Stimulated activated naive CD4-positive, alpha-beta T cell (primary cell): ENCODE measurements at places on chromosomes 11 and 22.

- no peak for DNase-seq
These were observed 55.3 kb downstream of the LRRC4C start for GRCh38 chr11:41404109-41404508.

GRCh38 chr11:2202071-2202899, 30.7 kb upstream of the TH start:
- no peak for DNase-seq

GRCh38 chr11:129658526-129658867, 157.2 kb upstream of the TMEM45B start:
- DNase-seq = no peak

GRCh38 chr22:25182131-25183110, 17.2 kb upstream of the CRYBB3 start:
- no peak for DNase-seq

DNA sequence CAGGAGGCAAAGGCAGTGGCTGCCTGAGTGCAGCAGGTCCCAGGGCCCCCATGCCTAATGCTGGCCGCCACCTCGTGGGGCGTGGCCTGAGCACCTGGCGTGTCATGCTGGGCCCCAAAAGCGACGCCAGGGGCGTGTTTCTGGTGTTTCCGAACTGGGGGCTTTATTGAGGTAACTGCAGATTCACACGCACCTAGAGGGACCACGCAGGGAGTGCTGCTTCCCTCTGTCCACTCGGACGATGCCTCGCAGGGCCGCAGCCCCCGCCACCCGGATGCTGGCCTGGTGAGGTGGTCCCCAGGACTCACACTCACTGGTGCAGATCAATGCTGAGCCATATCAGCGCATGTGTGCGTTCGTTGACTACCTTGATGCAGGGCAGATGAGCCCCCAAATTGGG, 736.2 kb downstream of the BRD1 start:
- DNase-seq = no peak

- no peak for DNase-seq
These were observed 39.0 kb downstream of the CWC15 start for GRCh38 chr11:94934362-94934761.

GRCh38 chr22:33757802-33758483, 162.3 kb downstream of the LARGE1 start:
- no peak for DNase-seq

DNA sequence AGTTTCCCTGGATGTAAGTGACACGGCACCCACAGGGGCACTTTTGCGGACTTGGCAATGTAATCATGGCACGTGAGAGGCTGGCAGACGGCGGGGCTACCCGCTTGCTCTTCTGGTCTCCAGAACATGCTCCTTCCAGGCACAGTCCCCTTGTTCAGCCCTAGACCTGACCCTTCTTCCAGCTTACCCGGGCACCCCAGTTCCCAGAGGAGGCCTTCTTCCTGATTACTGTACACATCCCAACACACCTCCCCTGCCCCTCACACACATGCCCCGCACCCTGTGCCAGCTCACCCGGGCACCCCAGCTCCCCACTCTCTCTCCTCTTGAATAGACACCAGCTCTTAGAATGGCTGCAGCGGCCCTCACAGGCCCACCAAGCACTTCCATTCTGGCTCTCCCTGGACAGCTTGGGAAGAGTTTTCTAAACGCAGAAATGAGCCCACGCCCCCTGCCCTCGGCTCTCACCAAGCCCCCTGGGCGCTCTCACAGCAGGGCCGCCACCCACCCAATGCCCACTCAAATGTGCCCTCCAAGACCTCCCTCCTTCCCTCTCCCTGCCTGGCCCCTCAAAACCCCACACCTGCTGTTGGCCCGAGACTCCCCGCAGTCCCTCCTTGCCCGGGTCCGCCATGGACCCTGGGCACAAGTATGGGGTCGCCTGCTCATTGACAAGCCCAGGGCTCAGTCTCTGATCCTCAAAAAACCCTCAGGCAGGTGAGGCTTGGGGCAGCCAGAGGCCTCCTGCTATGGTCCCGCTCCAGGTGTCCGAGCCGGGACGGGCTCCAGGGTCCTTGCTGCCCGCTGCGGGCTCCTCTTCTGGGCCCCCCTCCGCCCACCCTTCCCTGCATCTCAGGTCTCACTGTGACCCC, 88.5 kb downstream of the WNT7B start:
- DNase-seq = no peak

DNA sequence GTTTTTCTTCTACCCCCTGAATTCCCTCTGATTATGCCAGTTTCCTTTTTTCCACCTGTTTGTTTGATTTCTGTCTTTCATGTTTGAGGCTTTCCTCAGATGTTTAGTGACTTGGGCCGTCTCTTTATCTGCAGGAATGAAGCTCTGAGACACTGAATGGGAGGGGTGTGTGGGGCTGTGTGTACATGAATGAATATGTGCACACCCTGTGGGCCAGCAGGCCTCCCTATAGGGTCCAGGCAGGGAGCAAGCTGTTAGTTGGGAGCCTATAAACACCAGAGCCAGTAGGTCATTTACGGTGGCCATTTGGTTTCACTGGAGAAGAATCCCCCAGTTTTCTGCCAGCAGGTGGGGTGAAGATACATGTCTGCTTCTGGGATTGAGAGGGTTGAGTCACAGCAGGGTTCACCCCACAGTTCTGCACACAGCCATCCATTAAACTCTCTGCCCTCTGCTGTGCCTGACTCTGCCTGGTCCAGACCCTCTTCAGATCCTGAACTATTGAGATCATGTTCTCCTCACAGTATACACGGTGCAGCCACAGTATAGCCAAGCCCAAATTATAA, 34.8 kb downstream of the BARX2 start:
- no peak for DNase-seq

- DNase-seq = no peak
These were observed 71.7 kb downstream of the C22orf31 start for GRCh38 chr22:28989912-28990311.

- DNase-seq = no peak
These were observed 37.6 kb downstream of the LIF start for GRCh38 chr22:30208631-30209603.

DNA sequence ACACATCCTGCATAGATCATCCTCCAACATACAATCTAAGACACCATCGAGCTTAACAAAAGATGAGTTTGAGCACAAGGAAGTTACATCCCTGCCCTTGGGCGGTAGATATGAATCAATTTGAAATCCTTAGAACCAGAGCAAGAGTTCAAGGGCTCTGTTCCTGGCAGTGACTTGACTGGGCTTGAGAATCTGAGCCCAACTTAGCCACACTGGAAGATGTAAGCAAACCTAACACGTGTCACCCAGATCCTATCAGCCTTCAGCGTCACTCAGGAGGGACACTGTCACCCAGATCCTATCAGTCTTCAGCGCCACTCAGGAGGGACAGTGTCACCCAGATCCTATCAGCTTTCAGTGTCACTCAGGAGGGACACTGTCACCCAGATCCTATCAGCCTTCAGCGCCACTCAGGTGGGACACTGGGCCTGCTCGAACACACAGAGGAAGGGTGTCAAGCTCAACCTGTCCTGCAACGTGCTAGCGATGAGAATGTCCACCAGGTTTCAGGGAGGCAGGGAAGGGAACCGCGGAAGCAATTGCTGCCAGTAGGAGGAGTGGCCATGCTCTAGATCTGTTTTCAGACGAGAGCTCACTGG, 32.8 kb upstream of the CTSD start:
- no peak for DNase-seq

DNA sequence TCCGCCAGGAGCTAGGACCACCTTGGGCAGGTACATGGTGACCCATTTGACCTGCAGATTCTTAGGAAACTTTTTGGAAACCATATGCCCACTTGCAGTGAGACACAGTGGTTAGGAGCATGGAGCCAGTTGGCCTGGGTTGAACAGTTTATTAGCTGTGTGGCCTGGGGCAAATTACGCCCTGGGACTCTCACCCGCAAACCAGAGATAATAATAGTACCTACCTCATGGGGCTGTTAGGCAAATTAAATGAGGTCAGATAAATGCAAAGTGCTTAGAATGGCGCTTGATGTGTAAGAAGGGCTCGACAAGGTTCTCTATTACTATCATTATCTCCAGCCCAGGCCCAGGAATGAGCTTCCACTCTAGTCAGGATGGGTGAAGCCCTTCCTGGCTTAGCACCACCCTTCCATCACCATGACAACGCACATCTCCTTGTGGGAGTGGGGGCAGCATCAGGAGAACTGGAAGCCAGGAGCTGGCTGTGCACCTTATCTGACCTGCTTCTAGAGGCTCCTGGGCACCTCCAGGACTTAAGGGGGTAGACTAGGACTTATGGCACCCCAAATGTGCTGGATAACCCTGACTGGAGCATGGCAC, 5.1 kb downstream of the SYT12 start:
- no peak for DNase-seq

GRCh38 chr22:21985214-21985613, 2.6 kb upstream of the TOP3B start:
- DNase-seq = no peak

- no peak for DNase-seq
These were observed 38.3 kb downstream of the TSPAN18 start for GRCh38 chr11:44765026-44765595.

- no peak for DNase-seq
These were observed 871 bp downstream of the BDNF start for GRCh38 chr11:27699242-27699925.

GRCh38 chr11:19164230-19164855, 37.4 kb downstream of the CSRP3 start:
- no peak for DNase-seq

DNA sequence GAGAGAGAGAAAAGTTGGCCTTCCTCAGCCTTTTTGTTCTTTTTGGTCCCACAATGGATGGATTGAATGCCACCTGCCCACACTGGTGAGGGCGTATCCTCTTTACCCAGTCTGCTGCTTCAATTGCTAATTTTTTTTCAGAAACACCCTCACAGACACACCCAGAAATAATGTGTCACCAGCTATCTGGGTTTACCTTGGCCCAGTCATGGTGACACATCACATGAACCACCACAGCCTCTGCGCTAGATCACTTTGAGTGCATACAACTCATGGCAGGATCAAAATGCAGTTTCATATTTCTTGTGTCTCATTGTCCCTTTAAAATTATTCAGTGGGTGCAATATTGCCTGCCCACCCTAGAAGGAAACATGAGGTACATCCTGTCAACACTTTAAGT, 63.3 kb downstream of the ADAMTS15 start:
- no peak for DNase-seq

GRCh38 chr11:130131961-130132850, 27.4 kb upstream of the ST14 start:
- DNase-seq = peak; percentile 34

DNA sequence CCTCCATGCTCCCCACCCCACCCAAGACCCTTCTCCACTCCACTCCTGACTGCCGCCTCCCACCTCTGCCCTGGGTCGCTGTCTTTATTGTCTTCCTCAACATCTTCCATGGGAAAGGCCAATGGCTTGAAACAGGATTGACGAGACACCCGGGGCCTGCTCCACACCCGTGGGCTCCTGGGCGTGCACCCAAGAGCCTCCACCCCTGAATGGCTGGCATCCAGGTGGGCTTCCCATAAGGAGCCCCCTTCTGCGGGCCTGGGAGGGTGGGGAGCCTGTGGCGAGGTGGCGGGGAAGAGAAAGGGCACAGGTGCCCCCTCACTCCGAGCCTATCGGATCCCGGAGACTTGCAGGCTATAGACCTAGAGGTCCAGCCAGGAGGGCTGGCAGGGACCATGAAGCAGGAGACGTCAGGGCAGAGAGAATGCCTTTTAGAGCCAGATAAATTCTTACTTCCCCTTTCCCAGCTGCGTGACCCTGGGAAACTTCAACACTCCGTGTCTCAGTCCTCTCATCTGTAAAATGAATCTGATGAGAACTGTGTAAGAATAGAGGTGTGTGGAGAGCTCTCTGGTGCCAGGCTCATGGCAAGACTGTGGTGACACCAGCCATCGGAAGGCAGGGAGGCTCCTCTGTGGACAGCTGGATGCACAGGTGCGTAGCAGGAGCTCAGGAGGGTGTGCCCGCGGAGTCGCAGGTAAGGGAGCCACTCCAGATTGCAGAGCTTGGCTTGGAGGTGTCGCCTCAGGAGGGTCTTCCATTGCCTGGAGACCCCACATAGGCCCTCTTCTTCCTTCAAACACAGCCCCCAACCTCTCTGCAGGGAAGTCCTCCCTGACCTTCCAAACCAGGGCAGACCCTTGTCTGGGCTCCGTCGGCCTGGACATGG, 53.9 kb downstream of the SMIM38 start:
- no peak for DNase-seq

GRCh38 chr22:48226026-48227013, 1463.9 kb downstream of the TBC1D22A start:
- no peak for DNase-seq

DNA sequence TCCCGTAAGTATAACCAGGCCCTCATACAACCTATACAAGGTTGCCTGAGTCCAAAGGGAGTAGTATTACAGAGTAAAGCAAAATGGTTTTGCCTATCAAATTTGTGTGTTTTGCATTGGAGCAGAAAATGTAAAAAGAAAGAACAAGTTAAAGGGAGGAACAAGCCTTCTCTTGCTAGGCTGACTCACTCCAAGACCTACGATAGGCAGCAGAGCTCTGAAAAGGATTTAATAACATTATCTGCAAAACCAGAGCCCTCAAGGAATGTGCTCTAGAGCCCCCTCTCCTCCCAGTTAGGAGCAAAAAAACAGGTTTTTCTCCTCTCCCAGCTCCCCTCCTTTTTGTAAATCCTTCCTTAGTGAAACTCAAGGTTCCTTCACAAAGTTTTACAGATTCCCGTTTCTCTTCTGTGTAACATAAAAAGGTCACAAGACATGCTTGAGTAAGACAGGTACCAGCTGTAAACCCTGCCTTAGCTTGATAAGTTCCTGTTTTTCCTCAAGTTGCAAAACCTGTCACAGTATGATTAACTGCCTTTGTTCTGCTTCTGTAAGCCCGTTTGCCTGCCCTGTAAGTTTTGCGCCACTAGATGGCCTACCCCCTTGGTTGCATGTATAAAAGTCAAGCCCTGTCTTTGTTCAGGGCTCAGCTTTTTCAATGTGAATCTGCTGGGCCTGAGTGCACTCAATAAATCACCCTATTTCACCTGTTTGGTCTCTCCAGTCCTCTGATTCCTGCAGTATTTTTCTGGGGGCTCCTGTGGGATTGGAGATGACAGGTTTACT, 498.2 kb downstream of the KCNA4 start:
- no peak for DNase-seq

- DNase-seq = no peak
These were observed 648.7 kb upstream of the CCDC179 start for GRCh38 chr11:23509023-23509422.

DNA sequence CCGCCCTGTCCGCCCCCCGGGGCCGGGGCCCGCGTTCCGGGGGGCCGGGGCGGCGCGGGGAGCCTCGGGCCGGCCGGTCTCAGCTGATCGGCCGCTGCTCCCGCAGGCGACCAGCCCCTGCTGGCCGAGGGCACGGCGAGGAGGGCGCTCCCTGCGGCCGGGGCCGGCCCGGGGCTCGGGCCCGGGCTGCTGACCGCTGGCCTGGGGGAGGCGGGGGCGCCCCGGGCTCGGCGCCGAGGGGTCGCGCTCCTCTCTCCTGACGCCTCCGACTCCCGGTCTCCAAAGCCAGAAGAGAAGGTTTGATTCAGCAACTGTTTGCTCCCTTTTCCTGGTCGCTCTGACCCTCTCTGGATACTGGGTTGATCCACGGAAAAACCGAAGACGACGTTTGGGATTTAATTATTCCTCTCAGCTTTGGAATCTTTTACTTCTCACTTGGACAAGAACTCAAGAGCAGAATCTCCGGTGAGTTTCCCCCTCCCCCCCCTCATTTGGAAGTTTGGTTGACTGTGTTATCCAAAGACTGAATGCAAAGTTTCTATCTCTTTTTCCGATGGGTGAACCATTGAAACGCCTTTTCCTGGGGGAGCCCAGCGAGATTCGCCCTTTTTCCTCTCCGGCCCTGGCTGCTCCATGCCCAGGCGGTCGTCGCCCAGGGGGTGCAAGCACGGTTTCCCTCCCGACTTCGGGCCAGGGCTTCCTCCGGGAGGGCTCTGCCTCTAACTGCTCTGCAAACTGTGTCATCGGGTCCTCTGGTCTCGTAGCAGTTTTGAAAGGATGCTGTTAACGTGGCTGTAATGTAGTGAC, 725 bp downstream of the KDM2A start:
- DNase-seq = no peak
